DMS 273 treated with DMSO at 0.1 percent for 48 hours (cell line): ENCODE measurements at places on chromosomes 13 and 19.

GRCh38 chr13:46012404-46012803 is 40.1 kb downstream of the ZC3H13 start:
- DNase-seq: no peak

DNA sequence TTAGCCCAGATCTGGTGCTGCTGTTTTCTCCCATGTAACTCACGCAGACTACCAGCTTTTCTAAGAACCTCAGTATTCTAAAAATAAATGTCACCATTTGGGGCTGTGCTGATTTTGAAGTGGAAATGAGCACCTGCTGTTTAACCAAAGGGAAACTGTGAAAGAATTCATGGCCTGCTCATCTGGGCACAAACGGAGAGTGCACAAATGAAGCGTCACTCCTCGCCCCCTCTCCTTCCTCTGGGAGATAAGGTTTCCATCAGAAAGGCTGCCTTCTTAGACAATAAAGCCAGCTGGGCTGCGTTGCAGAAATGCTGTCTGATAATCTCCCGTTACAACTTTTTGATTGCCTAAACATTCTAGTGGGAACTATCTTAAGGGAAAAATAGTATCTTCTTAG is 73.7 kb upstream of the SLC15A1 start:
- no peak for DNase-seq

DNA sequence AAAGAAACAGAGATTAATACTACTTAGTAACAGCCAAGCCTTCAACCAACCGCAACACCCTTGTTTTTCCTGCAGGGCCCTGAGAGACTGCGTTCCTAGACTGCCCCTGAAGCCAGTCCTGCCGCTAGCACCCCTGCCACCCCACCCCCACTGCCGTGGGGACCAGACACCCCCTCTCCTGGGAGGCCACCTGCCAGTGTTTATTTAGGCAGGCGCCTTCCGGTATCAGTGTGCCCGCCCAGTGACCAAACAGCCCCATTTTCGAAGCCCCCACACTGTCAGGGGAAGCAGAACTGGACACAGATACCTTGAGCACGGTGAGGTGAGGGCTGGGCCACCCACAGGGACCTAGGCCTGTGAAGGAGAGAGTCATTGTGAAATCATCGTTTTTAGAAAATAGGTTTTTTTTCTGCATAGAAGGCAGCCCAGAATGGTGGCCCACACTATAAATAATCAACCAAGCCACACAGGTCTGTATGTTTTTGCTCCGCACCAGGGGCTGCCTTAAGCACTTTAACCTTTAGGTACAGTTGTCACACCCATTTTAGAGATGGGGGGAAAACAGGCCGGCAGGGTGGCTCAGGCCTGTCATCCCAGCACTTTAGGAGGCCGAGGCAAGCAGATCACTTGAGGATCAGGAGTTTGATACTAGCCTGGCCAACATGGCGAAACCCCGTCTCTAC is 3.5 kb upstream of the TLE5 start:
- no peak for DNase-seq

- peak; percentile 53 for DNase-seq
Observed at GRCh38 chr13:113837560-113838355, 26.1 kb downstream of the GAS6 start.

- DNase-seq: no peak
Observed at GRCh38 chr19:5424192-5424973, 30.8 kb upstream of the ZNRF4 start.

GRCh38 chr19:32691952-32692726 is 518 bp downstream of the NUDT19 start:
- no peak for DNase-seq

GRCh38 chr13:97248243-97248642 is 26.1 kb downstream of the MBNL2 start:
- DNase-seq: no peak

- no peak for DNase-seq
Observed at GRCh38 chr13:38685974-38686576, 802 bp upstream of the FREM2 start.

DNA sequence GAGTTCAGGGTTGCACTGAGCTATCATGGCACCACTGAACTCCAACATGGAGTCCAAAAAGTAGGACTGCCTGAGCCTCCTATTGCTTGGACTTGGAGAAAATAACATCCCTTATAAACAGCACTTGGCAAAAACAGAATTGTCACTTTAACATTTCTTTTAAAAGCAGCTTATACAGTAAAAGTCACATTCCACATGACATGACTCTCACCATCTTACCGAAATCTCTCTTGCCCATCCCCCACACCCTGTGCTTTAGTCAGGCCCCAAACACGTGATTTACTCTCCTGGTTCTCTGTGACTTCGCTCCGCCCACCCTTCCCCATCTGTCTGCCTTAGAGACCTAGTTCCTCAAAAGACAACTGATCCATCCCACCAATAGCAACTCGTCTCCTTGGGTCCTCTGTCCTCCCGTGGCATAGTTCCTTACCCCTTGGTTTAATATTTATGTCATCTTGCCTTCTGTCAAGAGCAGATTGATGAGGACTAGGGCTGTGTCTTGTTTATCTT is 4.6 kb downstream of the SAFB start:
- DNase-seq: peak; percentile 92

DNA sequence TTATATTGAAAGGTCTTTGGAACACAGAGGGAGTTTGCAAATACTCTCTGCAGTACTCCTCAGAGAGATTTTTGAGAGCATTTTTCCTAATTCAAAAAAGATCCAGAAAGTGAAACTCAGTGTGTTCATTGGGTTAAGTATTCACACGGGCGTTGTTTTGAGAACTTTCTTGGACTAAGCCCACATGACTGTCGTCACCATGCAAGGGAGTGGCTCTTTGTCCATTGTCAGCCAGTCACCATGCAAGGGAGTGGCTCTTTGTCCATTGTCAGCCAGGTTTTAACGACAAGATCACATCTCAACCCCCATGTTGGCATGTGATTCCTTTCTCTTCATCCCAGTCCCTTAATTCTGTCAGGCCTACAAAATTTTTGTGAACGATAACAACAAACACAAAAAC is 81.2 kb upstream of the STK24 start:
- DNase-seq: no peak
